Kidney (tissue), 22 donors: ENCODE measurements at places on chromosomes 5 and 9. TPM values are rescaled to one million over a fixed set of nuclear protein-coding genes. Genes with fewer than 3 reads are reported as not detected.
A peak's percentile ranks its signal among the peaks of the same experiment; 100 is the strongest.

Gene ADAMTS12
- total RNA-seq: 2.0 TPM

Gene ARL10
- total RNA-seq: 6.2 TPM

Gene HAVCR1
- 114 TPM for total RNA-seq

Gene NUTM2G
- not detected for total RNA-seq

DNA sequence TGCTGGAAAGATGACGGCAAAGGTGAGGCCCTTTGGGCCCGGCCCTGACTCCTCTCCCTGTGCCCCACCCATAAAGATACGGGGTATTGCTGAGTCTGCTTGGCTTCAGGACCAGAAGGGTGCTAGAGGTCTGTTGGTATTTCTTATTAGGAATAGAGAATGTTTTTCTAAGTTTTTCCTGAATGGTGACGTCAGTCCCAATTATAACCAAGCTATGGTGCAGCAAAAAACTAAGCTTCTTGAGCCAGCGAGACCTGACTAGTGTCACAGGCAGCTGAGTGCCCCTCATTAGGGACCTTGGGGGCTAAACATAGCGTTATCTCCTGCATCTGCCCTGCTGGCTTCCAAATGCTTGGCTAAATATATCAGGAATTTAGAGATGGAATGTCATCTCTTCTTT lies 151.0 kb upstream of the TBC1D2 start:
- no peaks in the 10 kb centered on the region for H3K4me1 ChIP-seq
- no peak overlapping the region for H3K27ac ChIP-seq
- DNase-seq: no peak
- H3K4me3 ChIP-seq: no peak overlapping the region
- H3K36me3 ChIP-seq: no peaks in the 10 kb centered on the region

DNA sequence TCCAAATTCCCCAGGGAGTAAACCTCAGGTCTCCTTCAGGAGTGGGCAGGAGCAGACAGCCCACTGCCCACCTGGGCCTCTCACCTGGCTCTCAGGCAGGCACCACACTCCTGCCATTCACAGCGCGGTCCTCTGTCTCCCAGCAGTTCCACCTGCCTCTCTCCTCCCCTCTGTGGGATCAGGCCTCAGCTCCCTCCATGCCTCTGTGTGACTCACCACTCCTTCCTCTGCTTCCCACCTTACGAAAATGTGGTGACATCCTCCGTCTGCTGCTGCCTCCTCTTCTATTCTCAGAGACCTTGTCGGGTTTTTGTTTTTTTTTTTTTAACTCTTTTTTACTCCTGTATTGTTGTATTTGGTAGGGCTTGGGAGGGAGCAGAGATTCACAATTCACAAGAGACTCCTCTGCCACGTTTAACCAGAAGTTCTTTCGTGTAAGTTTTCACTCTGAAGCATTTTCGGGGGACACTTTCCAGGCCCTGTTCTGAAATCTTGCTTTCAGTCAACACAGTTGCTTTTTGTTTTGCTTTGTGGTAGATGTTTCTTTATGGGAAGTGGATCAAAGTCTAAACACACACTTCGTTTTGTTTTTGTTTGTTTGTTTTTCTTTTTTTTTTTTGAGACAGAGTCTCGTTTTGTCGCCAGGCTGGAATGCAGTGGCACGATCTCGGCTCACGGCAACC lies 21.1 kb upstream of the CDKN2AIPNL start:
- H3K27ac ChIP-seq: no peak overlapping the region
- H3K4me3 ChIP-seq: no peak overlapping the region
- no peaks in the 10 kb centered on the region for H3K36me3 ChIP-seq
- H3K27me3 ChIP-seq: no peaks in the 10 kb centered on the region

DNA sequence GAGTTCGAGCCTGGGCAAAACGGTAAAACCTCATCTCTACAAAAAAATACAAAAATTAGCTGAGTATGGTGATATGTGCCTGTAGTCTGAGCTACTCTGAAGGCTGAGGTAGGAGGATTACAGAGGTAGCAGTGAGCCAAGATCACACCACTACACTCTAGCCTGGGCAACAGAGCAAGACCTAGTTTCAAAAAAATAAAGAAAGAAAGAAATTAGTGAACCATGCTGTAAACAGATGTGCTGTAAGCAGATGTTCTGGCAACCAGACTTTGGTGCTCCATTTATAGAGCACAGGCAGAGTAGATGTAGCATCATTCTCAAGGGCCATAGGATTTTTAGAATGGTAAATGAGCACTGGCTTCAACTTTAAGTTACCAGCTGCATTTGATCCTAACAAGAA lies 115.4 kb downstream of the ST8SIA4 start:
- no peak overlapping the region for H3K4me3 ChIP-seq
- H3K27me3 ChIP-seq: no peaks in the 10 kb centered on the region
- no peak for DNase-seq
- H3K4me1 ChIP-seq: no peaks in the 10 kb centered on the region
- H3K27ac ChIP-seq: no peak overlapping the region

GRCh38 chr5:178114325-178115135 lies 1.2 kb downstream of the N4BP3 start:
- peaks cover 2% of the 10 kb centered on the region for H3K4me1 ChIP-seq
- no peak overlapping the region for H3K27ac ChIP-seq
- no peaks in the 10 kb centered on the region for H3K27me3 ChIP-seq
- H3K36me3 ChIP-seq: no peaks in the 10 kb centered on the region

- no peak overlapping the region for H3K4me3 ChIP-seq
- no peaks in the 10 kb centered on the region for H3K27me3 ChIP-seq
- no peak overlapping the region for H3K27ac ChIP-seq
- no peak for DNase-seq
- no peaks in the 10 kb centered on the region for H3K4me1 ChIP-seq
Observed at GRCh38 chr5:7650755-7651154, 200.2 kb downstream of the CFAP90 start.

GRCh38 chr5:139901986-139902385 lies 106.4 kb downstream of the PSD2 start:
- no peak for DNase-seq
- peaks cover 12% of the 10 kb centered on the region for H3K27me3 ChIP-seq
- no peak overlapping the region for H3K4me3 ChIP-seq
- H3K36me3 ChIP-seq: no peaks in the 10 kb centered on the region
- H3K4me1 ChIP-seq: no peaks in the 10 kb centered on the region
- no peak overlapping the region for H3K27ac ChIP-seq

DNA sequence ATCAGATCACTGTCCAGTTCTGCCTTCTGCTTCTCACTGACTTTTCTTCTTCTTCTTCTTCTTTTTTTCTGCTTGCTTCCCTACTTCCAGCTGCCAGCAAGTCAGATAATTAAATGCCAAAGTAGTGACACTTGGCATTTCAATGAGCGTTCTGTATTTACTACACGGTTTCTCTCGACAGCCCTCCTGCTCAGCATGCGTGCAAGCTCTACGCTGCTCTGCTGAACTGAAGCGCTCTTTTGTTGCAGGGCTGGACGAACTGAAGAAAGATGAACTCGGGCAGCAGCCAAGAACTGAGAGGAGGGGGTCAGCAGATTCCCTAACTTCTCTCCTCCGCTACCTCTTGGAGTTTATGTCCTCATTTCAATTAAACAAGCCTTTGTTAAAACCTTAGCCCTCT lies 319.1 kb downstream of the GLIS3 start:
- DNase-seq: peak; percentile 66
- no peaks in the 10 kb centered on the region for H3K4me1 ChIP-seq
- H3K27ac ChIP-seq: peak overlapping the region; percentile 15
- no peaks in the 10 kb centered on the region for H3K27me3 ChIP-seq
- H3K4me3 ChIP-seq: no peak overlapping the region

- H3K27me3 ChIP-seq: no peaks in the 10 kb centered on the region
- peak overlapping the region; percentile 48 for H3K4me3 ChIP-seq
- H3K4me1 ChIP-seq: no peaks in the 10 kb centered on the region
Observed at GRCh38 chr9:102841376-102841775, 153.8 kb upstream of the CYLC2 start.

DNA sequence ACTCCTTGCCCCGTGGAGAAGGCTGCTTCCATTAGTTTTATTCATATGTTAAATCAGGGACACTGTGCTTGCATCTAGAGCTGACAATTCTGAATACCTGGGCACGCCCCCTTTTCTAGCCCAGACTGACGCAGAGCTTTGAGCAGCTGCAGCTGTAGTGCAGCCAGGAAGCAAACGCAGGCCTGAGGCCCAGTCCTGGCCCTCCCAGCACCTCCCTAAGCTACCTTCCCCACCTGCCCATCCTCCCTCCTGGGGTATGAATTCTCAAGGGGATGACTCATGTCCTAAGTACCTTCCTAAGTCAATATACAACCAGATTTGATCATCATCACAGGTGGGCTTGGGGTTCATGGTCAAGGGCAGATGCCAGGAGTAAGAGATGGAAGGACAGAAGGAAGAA lies 3.5 kb downstream of the PHF19 start:
- H3K4me3 ChIP-seq: no peak overlapping the region
- H3K27ac ChIP-seq: no peak overlapping the region
- H3K36me3 ChIP-seq: no peaks in the 10 kb centered on the region
- no peak for DNase-seq
- no peaks in the 10 kb centered on the region for H3K27me3 ChIP-seq

DNA sequence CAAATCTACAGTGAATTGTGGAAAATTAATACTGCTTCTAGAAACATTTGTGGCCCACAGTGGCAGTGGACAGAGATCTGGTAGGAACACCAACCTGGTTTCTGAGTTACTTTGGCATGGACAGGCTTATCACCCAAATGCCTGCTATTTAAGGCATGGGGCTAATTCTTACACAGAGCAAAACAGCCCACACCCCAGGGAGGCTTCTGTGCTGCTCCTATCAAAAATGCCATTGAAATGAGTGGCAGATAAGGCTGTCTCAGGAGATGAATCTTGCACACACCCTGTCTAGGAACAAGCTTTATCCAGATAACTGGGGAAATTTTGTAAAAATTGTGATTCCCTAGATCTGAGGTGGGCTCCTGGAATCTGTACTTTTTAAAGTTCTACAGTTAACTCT lies 307.1 kb downstream of the TLE1 start:
- no peaks in the 10 kb centered on the region for H3K36me3 ChIP-seq
- DNase-seq: no peak
- H3K27me3 ChIP-seq: no peaks in the 10 kb centered on the region
- no peak overlapping the region for H3K27ac ChIP-seq

DNA sequence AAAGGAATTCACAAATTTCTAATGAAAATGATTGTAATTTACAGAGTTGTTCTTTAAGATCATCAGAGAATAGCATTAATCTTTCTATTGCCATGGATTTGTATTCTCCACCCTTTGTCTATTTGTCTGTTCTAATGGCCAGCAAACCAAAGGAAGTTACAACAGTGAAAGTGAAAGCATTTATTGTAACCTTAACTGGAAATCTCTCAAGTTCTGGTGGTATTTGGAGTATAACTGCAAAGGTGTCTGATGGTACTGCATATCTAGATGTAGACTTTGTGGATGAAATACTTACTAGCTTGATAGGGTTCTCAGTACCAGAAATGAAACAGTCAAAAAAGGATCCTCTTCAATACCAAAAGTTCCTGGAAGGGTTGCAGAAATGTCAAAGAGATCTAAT lies 21.7 kb downstream of the RMI1 start:
- H3K4me1 ChIP-seq: no peaks in the 10 kb centered on the region
- peak overlapping the region; percentile 4 for H3K27ac ChIP-seq
- no peak for DNase-seq
- H3K27me3 ChIP-seq: no peaks in the 10 kb centered on the region
- no peaks in the 10 kb centered on the region for H3K36me3 ChIP-seq

DNA sequence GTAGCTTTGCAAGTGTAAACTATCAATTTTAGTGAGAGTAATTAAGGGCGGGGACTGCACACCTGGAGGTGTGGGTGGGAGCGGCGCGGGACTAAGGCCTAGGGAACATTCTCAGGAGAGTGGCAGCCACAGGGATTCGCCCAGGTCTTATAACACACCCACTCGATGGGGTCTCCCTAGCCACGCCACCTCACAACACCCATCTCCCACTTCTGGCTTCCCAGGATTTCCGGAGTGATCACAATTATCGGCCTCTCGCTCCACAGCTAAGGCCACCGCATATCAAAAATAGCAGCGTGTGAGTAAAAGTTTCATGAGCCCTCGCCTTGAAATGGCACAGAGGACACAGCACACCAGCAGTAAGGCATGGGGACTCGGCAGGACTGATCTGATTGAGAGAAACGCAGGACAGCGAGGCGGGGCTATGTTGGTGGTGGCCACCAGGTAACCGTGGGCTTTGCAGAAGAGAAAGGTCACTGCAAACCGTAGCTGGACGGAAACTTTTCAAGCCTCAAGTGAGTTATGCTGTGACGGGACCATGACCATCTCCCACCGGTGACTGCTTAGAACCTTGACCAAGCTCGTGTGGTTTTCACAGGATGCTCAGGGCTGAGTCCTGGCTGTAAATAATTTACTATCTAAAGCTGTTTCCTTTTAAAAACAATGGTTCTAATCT lies 1.1 kb upstream of the LPAR1 start:
- peak; percentile 33 for DNase-seq
- peak overlapping the region; percentile 36 for H3K27ac ChIP-seq
- no peaks in the 10 kb centered on the region for H3K36me3 ChIP-seq
- peaks cover 3% of the 10 kb centered on the region for H3K4me1 ChIP-seq
- H3K4me3 ChIP-seq: peak overlapping the region; percentile 50

DNA sequence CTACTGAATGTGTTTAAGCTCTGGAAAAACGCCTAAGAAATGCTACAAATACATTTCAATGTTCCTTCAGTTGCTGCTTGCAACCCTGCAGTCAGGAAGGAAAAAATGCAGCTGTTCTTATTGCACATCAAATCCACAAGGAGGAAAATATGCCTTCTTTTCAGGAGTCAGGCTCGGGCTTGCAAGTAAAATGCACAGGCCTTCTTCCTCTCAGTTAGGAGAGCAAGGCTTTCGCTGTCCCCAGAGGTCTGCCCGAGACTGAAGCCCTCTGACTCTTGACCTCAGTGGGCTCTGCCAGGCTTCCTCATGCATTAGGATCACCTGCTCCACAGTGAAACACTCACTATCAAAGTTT lies 899 bp upstream of the SHC3 start:
- H3K4me1 ChIP-seq: peaks cover 10% of the 10 kb centered on the region
- H3K36me3 ChIP-seq: no peaks in the 10 kb centered on the region
- peak overlapping the region; percentile 87 for H3K27ac ChIP-seq
- peak overlapping the region; percentile 79 for H3K4me3 ChIP-seq

DNA sequence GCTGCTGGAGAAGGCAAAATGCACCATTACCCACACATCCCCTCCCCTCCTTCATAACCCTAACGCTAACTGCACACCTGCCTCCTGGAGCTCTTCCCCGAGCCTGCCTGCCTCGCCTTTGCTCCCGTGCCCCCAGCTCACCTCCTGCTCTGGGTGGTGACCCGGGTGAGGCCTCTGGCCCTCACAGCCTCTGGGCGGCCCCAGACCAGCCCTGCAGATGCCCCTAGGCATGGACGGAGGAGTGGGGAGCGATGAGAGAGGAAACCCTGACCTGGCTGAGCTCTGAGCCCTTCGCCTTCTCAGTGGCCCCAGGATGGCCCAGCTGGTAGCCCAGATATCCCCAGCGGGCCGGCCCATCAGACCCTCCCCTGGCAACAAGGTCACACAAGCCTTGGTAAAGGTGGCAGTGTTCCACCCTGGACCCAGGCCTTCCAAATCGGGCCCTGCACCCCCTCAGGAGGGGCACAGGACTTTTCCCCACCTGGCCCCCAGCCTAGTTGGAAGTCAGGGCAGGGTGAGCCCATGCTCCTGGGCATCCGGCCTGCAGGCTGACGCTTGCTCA lies 14.5 kb upstream of the CAMSAP1 start:
- no peak for DNase-seq
- H3K4me3 ChIP-seq: no peak overlapping the region
- H3K36me3 ChIP-seq: no peaks in the 10 kb centered on the region
- no peaks in the 10 kb centered on the region for H3K27me3 ChIP-seq
- H3K4me1 ChIP-seq: no peaks in the 10 kb centered on the region

- peak; percentile 72 for DNase-seq
- H3K36me3 ChIP-seq: no peaks in the 10 kb centered on the region
- no peak overlapping the region for H3K4me3 ChIP-seq
- H3K27me3 ChIP-seq: no peaks in the 10 kb centered on the region
- no peak overlapping the region for H3K27ac ChIP-seq
Observed at GRCh38 chr9:5186416-5187169, 1.2 kb upstream of the INSL6 start.
